ENCODE measurements at places on chromosomes 6 and 20. TPM values are rescaled to one million over a fixed set of nuclear protein-coding genes. Genes with fewer than 3 reads are reported as not detected.
A peak's percentile ranks its signal among the peaks of the same experiment; 100 is the strongest.

GRCh38 chr6:167141667-167142432 lies 15.9 kb downstream of the GPR31 start:
- peak; percentile 46 for DNase-seq

DNA sequence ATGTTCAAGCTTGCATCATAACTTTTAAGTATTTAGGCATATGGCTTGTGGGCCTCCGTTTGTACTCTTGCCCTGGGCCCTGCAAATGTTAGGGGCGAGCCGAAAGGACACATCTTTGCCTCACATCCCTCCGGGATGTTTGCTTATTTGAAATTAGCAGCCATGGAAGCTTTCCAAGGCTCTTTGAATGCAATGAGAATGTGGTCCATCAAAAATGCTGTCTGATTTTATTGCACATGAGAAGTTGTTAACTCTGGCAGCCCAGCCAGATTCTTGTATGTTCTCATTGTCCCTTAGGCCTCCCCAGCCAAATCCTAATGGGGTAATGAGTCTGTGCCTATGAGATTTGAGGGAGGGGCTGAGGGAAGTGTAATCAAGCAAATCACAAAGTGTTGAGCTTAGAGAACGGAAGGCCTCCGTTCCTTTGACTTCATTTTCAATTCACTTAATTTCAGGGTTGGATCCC lies 261.2 kb upstream of the MARCKS start:
- DNase-seq, result no peak

- DNase-seq, result no peak
Observed at GRCh38 chr6:157045831-157046454, 268.8 kb downstream of the ARID1B start.

DNA sequence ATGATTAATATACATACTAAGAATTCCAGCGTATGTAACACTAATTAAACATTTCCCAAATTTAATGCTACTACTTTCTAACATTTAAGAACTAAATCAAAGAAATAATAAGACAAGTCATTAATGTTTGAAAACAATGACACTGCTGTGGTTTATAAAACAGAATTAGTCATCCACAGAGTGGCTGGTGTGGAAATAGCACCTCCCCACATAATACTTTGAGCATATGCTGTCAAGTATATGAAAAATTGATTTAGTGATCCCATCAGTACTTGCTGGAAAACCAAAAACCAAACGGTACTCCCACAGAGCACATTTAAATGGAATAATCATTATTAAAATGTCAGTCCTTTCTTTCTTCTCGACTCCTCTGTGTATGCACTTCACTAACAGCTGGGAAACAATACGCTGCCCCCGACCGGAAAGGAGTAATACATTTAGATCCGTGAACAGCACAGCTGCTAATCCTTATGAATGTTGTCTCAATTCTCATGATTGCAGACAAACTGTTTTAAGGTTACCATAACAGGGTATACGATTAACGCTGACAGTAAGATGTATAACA lies 78.4 kb downstream of the PREP start:
- DNase-seq, result no peak

GRCh38 chr6:108165714-108166663 lies at the start of gene NR2E1:
Gene NR2E1, plus strand, starts transcription at chr6:108166022. Its CDS starts 744 bp downstream, at chr6:108166766.
- DNase-seq, result peak; percentile 58

GRCh38 chr6:158769234-158769770 lies 49.9 kb downstream of the EZR start:
- peak; percentile 52 for DNase-seq

DNA sequence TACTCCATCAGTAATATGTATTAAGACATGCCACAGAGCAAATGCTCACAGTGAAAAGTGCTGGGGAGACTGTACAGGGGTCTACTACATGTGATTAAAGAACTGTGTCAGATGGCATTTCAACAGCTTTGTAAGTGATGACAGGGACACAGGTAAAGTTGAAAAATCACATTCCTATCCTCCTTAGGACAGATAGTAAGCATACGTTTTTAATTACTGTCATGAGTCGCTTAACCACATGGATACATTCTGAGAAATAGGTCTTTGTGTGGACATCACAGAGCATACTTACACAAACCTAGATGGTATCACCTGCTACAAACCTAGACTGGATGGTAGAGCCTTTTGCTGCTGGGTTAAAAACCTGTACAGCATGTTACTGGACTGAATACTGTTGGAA lies 645.8 kb upstream of the AGPAT4 start:
- no peak for DNase-seq

GRCh38 chr6:5279891-5280338 lies 18.6 kb downstream of the FARS2 start:
- no peak for DNase-seq

DNA sequence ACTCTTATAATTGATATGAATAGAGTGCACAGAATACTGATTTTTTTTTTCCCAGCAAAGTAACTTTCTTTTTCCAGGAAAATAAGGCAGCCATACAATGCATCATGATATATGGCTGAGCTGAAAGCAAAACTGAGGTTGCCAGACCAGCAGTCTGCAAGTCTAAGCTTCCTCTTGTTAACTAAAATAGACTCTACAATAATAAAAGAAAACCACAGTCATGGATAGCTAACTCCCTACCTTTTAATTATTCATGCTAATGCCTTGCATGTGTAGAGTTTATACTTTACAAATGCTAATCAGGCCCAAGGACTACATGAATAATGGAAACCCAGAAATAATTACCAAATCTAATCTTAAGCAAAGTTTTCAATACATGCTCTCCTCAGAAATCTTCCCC lies 47.4 kb downstream of the MAP7 start:
- DNase-seq, result no peak

- no peak for DNase-seq
Observed at GRCh38 chr6:135228486-135228885, 47.4 kb downstream of the MYB start.

DNA sequence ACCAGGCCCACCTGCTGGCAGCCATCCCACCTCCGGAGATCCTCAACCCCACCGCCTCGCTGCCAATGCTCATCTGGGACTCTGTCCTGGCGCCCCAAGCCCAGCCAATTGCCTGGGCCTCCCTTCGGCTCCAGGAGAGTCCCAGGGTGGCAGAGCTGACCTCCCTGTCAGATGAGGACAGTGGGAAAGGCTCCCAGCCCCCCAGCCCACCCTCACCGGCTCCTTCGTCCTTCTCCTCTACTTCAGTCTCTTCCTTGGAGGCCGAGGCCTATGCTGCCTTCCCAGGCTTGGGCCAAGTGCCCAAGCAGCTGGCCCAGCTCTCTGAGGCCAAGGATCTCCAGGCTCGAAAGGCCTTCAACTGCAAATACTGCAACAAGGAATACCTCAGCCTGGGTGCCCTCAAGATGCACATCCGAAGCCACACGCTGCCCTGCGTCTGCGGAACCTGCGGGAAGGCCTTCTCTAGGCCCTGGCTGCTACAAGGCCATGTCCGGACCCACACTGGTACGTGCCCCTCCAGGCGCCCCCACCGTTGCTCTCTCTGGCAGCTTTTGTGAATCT lies 1.1 kb downstream of the SNAI1 start:
- DNase-seq, result no peak

DNA sequence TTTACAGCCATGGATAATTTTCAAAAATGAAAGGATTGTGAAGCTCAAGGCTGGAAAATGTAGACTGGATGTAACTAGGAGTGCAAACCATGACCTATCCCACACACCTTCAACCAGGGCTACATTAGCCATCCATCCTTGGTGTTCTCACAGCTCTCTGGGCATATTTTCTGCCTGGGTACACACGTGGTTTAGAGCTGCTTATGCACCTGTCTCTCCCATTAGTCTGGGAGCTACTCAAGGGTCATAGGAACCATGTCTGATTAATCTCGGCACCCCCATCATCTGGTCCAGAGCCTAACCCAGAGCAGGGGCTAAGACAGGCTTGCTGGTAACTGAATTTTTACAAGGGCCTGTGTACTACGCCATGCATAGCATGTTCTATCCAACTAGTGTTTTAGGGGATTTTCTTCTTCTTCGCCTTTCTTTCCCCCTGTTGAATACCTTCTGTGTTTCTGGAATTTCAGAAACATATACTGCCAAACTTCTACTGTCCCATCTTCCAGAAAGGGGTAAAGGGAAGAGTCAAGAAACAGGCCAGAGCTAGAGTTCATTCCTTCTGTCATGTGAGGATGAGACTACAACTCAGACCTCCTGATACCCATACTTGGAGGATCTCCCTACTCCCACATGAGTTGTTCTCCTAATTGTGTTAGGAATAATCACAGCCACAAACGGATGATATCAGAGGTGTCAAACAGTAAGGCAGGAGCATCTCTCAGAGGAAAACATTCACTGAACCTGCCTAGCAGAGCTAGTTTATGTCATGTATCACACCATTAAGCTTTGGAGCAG lies 25.4 kb upstream of the FAM83C start:
- no peak for DNase-seq

GRCh38 chr6:166417285-166417691 lies 34.5 kb upstream of the MPC1 start:
- DNase-seq, result no peak

DNA sequence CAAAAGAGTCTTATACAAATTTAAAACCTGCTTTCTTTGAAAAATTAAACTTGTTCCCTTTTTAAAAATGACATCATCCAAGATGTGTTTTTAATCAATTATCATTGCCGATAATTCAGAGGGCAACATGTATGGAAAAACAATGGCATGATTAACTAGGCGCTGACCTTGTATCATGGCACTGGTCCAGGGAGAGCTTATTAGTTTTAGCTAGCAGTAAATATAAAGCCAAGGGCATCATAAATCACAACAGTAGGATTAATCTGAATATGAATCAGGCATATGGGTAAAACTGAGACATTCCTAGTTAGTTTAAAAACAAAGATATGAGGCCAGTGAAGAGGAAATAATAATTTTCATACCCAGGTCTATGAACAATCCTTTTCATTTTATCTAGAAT lies 374.0 kb downstream of the HDGFL1 start:
- no peak for DNase-seq

- no peak for DNase-seq
Observed at GRCh38 chr20:38217791-38218565, 42.6 kb downstream of the KIAA1755 start.

DNA sequence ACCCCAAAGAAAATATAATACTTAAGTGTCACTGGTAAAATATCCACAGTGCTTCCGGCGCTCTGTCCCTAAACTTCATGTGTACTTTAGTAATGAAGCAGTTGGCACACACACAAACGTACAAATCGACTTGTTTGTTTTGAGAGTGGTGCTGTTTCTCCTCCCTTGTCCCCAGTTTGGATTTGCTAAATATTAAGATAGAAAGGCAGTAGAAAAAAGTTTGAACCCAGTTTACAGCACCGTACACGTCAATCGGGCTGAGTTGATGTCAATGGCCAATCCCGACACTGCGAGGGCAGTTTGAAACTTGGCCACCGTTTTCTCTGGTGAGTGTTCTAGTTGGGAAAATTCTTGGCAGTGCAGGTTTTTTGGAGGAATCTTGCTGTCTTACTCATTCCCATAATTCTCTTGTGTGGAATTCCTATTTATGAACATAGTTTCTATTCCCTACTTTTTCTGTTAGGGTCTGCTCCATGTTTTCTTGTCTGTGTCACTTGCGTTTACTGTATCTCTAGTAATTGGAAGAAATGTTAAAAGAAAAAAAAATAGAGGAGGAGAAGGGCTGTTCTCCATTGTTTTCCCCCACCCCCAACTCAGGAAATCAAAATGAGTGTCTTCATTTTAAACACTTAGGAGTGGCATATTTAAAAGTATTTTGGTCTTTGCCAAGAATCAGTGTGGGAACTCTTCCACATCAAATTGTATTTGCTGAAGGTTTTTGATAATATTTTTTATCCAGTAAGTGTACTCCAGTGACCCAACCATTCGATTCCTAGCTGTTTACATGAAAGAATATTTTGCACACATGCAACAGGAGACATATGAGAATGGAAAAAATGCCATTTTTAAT lies 72.3 kb downstream of the OR2B2 start:
- DNase-seq, result no peak

- no peak for DNase-seq
Observed at GRCh38 chr20:4978050-4978918, 23.0 kb downstream of the SLC23A2 start.

GRCh38 chr6:98877250-98877649 lies 42.9 kb downstream of the POU3F2 start:
- no peak for DNase-seq

GRCh38 chr6:12069891-12070529 lies 57.9 kb downstream of the HIVEP1 start:
- DNase-seq, result no peak

GRCh38 chr6:31631681-31632278 lies 11.3 kb downstream of the PRRC2A start:
- no peak for DNase-seq

DNA sequence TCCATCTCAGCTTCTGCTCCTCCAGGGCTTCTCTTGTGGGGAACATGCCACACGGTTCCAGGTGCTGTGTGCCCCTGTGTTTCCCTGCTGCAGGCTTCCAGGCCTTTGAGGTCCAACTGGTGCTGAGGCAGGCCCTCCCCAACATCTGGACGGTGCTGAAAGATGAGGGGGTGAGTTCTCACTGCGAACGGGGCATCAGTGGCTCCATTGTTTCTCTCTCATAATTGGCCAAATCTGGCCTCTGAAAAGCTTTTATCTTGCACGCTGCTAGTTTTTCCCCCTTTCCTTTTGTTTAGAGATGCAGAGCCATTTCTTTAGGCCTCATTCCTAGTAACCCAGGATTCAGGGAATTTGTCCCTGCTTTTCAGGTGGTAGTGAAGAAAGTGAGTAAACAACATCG lies 8.6 kb downstream of the PNLDC1 start:
- DNase-seq, result no peak

GRCh38 chr20:44035924-44036323 lies 121.3 kb downstream of the TOX2 start:
- no peak for DNase-seq

- no peak for DNase-seq
Observed at GRCh38 chr20:22815603-22816315, 219.4 kb upstream of the SSTR4 start.

Gene PLAGL2
- total RNA-seq, result 17.1 TPM

Gene CPXM1
- total RNA-seq, result not detected

Gene FABP7
- not detected for total RNA-seq

Gene RMND1
- 22.1 TPM for total RNA-seq

Gene CCDC170
- 2.6 TPM for total RNA-seq

Gene KIAA1755
- 0.67 TPM for total RNA-seq

Gene SH3BGRL2
- 26.9 TPM for total RNA-seq

Gene SRSF12
- total RNA-seq, result 0.30 TPM

Gene GATA5
- total RNA-seq, result 2.9 TPM

Gene RAE1
- 31.0 TPM for total RNA-seq

Gene LY6G5B
- total RNA-seq, result 11.2 TPM

Gene SERINC1
- 192 TPM for total RNA-seq

Gene GFRAL
- not detected for total RNA-seq

Gene ABHD16B
- total RNA-seq, result not detected

Gene APOM
- total RNA-seq, result 1.8 TPM

Measured in upper lobe of left lung (tissue), 6 donors.